ENCODE measurements at places on chromosomes 5 and 9. TPM values are rescaled to one million over a fixed set of nuclear protein-coding genes. Genes with fewer than 3 reads are reported as not detected.

Gene C9orf50
- total RNA-seq = not detected

- H3K4me1 ChIP-seq = peaks cover 28% of the 10 kb centered on the region
- H3K27ac ChIP-seq = no peak overlapping the region
- no peak for DNase-seq
Observed at GRCh38 chr9:107491081-107492053, 1.8 kb upstream of the KLF4 start.

Gene PCDHGA10
- total RNA-seq = 3.6 TPM

DNA sequence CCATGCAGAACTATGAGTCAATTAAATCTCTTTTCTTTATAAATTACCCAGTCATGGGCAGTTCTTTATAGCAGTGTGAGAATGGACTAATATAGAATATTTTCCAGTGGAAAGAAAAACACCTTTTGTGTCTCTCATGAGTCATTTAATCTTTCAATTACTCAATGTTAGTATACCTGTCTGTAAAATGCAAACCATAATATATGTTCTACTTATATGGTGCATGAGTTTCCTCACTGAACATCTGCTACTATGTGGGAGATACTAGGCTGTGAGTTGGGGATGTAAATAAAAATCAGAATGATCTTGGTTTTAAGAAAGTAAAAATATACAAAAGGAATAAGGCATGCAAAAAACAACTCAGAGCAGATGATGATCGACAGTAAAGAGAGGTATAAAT lies 15.0 kb downstream of the CDH10 start:
- H3K36me3 ChIP-seq = no peaks in the 10 kb centered on the region
- H3K27me3 ChIP-seq = no peaks in the 10 kb centered on the region
- H3K4me3 ChIP-seq = no peak overlapping the region
- DNase-seq = no peak
- H3K27ac ChIP-seq = no peak overlapping the region

Gene WDR38
- total RNA-seq = not detected

GRCh38 chr5:43646992-43647391 lies 44.0 kb downstream of the NNT start:
- H3K27ac ChIP-seq = no peak overlapping the region
- H3K4me1 ChIP-seq = no peaks in the 10 kb centered on the region
- H3K4me3 ChIP-seq = no peak overlapping the region
- H3K27me3 ChIP-seq = no peaks in the 10 kb centered on the region
- no peak for DNase-seq

DNA sequence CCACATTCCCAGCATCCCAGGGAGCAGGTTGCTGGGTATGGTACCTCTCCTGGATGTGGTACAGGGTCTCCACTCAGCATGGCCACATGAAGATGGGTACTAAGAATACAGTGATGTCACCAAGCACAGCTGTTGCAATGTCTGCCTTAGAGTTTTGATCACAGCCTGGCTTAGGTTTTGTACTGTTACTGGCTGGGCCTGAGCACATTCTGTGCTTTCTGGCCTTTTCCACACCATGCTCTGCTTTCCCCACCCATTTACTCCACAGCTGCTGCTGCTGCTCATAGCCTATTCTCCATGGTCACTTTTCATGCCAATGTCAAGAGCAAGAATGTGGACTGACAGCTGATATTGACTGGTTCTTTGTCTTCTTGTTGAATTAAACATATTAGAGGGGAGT lies 481.9 kb downstream of the ARHGEF28 start:
- no peak overlapping the region for H3K4me3 ChIP-seq
- no peaks in the 10 kb centered on the region for H3K4me1 ChIP-seq
- H3K27ac ChIP-seq = no peak overlapping the region
- no peaks in the 10 kb centered on the region for H3K36me3 ChIP-seq

Gene TICAM2
- 1.3 TPM for total RNA-seq

GRCh38 chr5:154367101-154367500 lies 78.7 kb upstream of the SAP30L start:
- peak overlapping the region; percentile 72 for H3K27ac ChIP-seq
- no peak overlapping the region for H3K4me3 ChIP-seq
- DNase-seq = no peak
- H3K27me3 ChIP-seq = no peaks in the 10 kb centered on the region
- peaks cover 60% of the 10 kb centered on the region for H3K4me1 ChIP-seq

- no peak overlapping the region for H3K27ac ChIP-seq
- H3K36me3 ChIP-seq = no peaks in the 10 kb centered on the region
- peaks cover 17% of the 10 kb centered on the region for H3K4me1 ChIP-seq
Observed at GRCh38 chr5:87541033-87541432, 128.3 kb upstream of the CCNH start.

- DNase-seq = no peak
- peaks cover 14% of the 10 kb centered on the region for H3K4me1 ChIP-seq
- H3K27me3 ChIP-seq = no peaks in the 10 kb centered on the region
- no peak overlapping the region for H3K27ac ChIP-seq
- no peaks in the 10 kb centered on the region for H3K36me3 ChIP-seq
Observed at GRCh38 chr5:107230367-107230766, 440.4 kb downstream of the EFNA5 start.

Gene FLT4
- 10.1 TPM for total RNA-seq

GRCh38 chr5:151005950-151006576 lies 14.3 kb upstream of the GPX3 start:
- no peaks in the 10 kb centered on the region for H3K36me3 ChIP-seq
- H3K27ac ChIP-seq = no peak overlapping the region
- no peaks in the 10 kb centered on the region for H3K27me3 ChIP-seq
- H3K4me1 ChIP-seq = no peaks in the 10 kb centered on the region
- no peak overlapping the region for H3K4me3 ChIP-seq

- no peak overlapping the region for H3K4me3 ChIP-seq
- no peaks in the 10 kb centered on the region for H3K27me3 ChIP-seq
- DNase-seq = no peak
- no peaks in the 10 kb centered on the region for H3K36me3 ChIP-seq
- no peak overlapping the region for H3K27ac ChIP-seq
Observed at GRCh38 chr5:138803285-138803684, 50.1 kb downstream of the CTNNA1 start.

Gene S100Z
- total RNA-seq = not detected

DNA sequence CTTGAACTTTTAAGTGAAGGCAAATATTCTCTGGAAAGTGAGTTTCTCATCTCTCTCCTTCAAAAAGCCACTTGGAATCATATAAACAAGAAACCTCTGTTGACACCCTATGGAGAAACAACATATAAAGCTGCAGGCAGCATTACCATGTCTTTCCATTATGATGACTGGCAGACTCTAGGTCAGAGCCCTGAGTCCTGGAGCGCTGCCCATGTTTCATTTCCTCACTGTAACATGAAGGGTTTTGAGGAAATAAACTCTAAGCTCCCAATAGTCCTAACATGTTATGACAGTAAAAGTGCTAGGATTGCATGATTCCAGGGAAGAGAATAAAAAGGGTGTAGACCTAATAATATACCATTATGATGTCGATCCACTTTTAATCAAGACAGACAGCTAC lies 220.6 kb downstream of the CTNND2 start:
- no peak overlapping the region for H3K4me3 ChIP-seq
- H3K4me1 ChIP-seq = no peaks in the 10 kb centered on the region
- no peaks in the 10 kb centered on the region for H3K27me3 ChIP-seq
- no peaks in the 10 kb centered on the region for H3K36me3 ChIP-seq

GRCh38 chr9:3525836-3526164 lies at the start of gene RFX3:
RFX3 (minus strand) TSS chr9:3526001; CDS start chr9:3395588, 130,413 bp downstream.
- peak; percentile 96 for DNase-seq
- peak within 1 kb of the TSS; percentile 91 for H3K4me3 ChIP-seq
- peak within 1 kb of the TSS; percentile 100 for H3K27ac ChIP-seq
- no peaks in the 10 kb centered on the region for H3K36me3 ChIP-seq
- no peaks in the 10 kb centered on the region for H3K27me3 ChIP-seq
